GF-D8 (cell line): ENCODE measurements at places on chromosomes 16 and 17.

DNA sequence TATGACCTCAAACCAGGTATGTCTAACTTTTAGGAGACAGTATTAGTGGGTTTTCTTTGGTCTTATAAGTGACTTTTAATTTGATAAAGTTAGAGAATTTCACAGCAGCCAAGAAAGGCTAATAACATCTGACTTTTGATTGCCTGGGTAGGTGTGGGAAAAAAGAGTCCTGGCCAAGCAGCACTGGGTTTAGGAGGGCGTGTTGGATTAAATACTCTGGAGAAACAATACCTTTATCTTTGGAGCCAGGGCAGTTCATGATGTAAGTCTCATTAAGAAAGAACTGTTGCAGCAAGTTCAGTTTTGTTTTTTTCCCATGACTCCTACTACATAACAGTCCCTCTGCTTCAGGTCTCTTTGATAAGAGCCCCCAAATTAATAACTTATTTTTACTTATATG is 26.7 kb upstream of the MRC2 start:
- DNase-seq = no peak

- DNase-seq = no peak
These were observed 167.1 kb downstream of the HAPSTR1 start for GRCh38 chr16:9258423-9259051.

DNA sequence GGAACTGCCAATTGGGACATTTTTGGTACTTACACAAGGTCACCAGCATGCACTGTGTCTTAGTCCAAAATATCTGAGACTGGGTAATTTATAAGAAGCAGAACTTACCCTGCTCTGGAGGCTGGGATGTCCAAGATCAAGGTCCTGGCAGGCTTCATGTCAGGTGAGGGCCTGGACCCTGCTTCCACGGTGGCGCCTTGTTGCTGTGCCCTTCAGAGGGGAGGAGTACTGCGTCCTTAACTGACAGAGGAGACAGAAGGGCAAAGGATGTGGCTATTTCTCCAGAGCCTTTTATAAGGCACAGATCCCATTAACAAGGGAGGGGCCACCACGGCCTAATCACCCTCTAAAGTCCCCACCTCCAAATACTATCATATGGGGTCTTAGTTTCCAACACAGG is 178.9 kb downstream of the C16orf95 start:
- no peak for DNase-seq

DNA sequence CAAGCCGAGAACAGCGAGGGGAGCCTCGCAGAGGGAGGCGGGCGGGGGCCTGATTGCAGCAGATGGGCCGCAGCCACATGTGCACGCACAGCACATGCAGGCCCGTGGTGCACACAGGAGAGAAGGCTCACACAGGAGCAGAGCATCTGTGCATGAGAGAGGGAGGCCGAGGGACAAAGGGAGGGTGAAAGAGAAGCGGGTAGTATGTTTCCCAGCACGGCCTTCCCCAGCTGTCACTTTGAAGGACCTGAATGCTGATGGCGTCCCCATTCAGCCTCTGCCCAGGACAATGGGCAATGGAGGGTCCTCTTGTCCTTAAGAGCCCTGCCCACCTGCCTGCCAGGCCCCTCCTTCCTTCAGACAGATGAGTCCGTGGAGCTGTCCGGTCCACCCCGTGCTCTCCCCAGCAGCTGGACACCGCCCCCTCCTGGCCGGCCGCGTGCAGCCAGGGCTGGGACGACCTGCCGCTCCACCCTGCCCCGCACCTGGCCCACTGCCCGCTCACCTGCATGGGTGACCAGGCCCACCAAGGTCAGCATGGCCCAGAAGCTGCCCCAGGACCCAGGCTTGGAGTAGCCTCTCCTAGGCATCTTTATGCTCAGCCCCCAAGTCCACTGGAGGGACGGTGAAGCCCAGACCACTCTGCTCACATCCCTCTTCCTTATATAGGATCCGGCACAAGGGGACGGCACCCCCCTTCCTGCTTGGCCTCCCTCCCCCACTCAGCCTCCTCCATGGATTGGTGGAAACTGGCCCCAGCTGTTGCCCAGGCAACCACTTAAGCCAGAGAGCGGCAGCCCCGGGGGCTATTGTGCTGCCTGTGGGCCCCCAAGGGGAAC is at the start of gene BTBD17:
BTBD17 (minus strand) TSS at position 639 of the 839 bp plus-strand sequence; CDS start at position 590, 49 bp downstream.
- no peak for DNase-seq

DNA sequence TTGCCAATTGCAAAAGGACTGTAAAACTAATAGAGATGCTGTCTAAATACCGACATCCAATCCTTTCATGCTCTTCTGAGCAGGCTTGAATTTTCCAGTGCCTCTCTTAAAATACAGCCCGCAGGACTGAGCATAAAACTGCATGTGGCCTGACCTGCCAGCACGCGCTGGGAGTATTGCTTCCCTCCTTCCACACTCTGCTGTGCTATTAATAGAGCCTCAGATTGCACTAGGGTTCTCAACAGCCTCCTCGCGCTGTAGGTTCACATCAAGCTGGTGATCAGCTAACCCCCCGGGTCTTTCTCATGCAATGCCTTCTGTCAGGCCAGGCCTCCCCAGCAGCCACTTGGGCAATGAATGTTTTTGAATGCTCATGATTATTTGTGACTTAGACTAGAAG is 14.2 kb upstream of the MSI2 start:
- DNase-seq = no peak

DNA sequence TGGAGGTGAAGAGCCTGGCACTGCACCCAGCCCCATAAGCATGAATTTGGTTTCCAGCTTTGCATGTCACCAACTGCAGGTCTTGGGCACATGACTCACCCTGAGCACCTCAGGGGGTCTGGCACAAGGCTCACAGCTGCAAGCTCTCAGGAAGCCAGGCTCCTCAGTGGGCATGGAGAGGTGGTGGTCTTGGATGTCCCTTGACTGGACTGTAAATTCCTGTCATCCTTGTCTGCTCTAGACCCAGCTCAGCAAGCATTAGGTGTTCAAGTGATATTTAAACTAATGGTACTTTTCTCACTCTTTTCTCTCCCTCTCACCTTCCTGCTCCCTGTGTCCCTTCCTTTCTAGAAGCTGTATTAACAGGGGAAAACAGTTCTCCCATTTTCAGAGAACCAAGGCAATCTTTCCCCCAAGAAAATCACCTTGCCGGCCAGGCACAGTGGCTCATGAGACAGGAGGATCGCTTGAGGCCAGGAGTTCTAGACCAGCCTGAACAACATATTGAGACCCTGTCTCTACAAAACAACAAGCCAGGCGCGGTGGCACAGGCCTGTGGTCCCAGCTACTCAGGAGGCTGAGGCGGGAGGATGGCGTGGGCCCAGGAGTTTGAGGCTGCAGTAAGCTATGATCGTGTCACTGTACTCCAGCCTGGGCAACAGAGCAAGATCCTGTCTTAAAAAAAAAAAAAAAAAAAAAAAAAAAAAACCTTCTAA is 5.1 kb upstream of the KIFC3 start:
- no peak for DNase-seq

GRCh38 chr16:66344533-66345145 is 21.9 kb upstream of the CDH5 start:
- no peak for DNase-seq

DNA sequence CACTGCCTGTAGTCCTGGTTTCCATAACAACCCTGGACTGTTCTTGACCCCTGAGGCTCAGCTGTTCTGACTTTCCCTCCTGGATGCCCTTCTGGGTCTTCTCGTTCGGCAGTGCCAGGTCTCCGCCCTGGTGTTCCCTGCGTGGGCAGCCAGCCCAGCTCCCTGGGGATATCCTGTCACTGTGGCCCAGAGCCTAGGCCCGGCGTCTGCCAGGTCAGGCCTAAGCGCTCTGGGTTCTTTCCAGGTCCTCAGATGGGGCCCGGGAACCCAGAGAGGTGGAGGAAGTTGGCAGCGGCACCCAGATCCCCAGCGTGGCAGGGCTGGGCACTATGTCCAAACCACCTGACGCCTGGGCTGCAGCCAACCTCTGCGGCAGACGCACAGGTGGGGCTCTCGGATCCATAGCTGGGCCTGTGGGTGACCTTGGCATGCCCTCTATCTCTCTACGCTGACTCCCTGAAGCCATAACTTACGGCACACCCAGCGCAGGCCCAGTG is 12.5 kb upstream of the ATP2A3 start:
- DNase-seq = no peak

- DNase-seq = no peak
These were observed 6.0 kb upstream of the TBX21 start for GRCh38 chr17:47726796-47727703.

DNA sequence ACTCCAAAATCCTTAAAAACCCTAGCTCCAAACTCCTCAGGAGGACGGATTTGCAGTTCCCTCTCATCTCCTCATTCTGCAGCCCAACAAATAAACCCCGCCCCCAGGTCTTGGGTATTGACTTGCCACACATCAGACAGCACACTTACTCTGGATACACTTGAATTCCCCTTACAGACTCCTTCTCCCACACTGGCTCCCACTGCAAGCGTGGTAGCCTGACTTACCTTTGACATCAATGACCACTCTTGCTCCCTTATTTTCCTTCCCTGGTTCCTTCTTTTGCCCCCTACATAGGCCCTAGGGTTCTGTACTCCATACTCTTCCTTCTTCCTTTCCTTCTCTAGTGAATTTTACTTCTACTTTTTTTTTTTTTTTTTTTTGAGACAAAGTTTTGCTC is 7.5 kb downstream of the RFFL start:
- DNase-seq = no peak

GRCh38 chr16:84777435-84777834 is 42.4 kb upstream of the CRISPLD2 start:
- no peak for DNase-seq

DNA sequence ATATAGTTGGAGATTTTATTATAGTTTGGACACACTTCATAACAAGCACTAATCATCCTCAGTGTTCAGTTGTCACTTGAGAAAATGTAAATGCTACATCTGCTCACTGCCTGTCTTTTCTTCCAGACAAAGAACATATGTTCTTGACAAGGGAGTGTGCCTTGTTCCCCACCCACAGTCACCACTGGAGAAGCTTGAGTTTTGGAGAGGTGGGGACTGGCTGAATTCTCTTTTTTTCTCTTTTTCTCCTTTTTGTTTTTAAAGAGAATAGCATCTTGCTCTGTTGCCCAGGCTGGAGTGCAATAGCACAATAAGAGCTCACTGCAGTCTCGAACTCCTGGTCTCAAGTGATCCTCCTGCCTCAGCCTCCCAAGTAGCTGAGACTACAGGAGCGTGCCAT is 15.5 kb downstream of the RPRML start:
- DNase-seq = no peak

- no peak for DNase-seq
These were observed 23.3 kb downstream of the TEX14 start for GRCh38 chr17:58668598-58668935.

- no peak for DNase-seq
These were observed 102.8 kb downstream of the XYLT1 start for GRCh38 chr16:17367923-17368322.

DNA sequence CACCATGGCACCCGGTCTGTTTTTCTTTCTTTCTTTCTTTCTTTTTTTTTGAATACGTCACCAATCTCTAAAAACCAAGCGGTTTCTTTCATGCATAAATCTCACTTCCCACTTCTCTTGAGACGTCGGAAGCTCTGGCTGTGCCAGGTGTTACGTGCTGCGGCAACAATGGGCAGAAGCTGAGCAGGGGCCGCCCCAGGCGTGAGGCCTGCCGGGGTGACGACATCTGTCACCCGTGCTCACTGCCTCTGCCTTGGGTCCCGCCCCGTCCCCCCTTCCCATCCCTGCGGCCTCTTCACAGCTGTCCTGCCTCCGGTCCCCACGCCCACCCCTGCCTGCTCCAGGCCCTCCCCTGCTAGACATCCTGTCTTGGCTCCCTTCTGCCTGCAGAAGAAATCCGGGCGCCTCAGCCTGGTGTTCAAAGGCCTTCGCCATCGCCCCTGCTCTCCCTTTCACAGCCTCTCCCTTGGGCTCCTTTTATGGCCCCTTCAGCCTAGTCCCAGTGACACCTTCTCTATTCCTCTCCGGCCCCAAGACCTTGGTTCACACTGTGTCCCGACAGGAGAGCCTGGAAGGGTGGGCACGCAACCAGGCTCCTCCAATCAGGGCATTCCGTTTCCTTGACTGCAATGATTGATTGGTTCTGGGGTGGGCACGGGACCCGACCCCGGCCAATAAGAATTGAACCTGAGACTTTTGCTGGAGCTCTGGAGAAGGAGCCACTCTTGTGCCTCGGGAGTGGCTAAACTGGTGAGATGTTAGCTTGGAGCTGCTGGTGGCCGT is 4.8 kb downstream of the P2RX1 start:
- DNase-seq = no peak

DNA sequence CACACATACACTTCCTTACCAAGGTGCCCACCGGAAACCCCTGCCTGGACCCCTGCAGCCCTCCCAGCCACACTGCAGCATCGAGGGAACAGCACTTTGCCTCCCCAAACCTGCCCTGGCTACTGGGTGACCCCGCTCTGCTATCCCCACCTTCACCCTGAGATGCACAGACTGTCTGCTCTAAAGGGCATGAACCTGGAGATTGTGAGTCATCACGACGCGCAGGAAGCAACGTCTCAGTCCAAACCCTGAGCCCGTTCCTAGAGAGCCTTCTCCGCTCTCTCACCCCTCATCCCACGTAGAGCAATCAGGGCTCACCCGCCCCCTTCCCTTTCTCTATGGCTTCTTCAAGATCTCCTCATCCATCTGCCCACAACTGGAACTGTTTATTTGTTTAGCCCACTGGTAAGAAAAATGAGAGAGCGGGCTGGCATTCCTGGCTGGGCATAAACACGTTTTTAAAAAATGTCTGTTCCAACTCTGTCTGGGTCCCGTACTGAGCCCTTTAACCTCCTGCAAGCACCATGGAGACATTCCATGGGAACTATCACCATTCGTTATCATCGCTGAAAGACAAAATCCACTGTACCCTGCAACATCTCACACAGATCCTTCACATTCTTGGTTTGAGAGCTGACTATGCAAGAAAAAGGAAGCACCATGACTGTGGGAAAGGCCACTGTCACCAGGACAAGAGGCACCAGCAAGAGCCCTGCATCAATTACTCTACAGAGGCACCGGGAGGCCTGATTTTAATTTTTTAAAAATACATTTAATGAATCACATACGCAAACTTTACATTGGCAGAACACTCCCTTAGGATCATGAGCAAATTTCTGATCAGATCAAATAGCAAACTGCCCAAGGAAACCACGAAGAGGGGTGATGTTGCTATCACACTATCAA is 28.2 kb downstream of the ZFHX3 start:
- no peak for DNase-seq

- no peak for DNase-seq
These were observed 6.5 kb upstream of the COL1A1 start for GRCh38 chr17:50207792-50208567.

GRCh38 chr17:16363749-16364536 is 10.7 kb upstream of the CENPV start:
- no peak for DNase-seq

DNA sequence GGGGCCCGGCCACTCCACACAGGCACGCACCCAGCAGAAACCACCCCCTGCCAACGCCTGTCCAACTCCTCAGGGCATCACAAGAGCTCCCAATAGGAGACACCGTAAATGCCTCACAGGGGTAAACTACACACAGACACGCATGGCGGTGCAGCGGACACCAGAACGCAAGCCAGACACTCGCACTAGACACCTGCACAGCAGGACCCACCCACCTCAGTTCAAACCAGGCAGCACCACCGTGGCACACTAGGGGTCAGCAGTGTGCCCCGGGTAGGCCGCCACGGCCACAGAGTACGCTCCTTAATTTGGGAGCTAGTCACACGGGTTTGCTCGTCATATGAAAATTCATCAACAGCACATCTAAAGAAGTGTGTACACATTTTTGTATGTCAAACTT is 3.4 kb downstream of the SLC38A10 start:
- DNase-seq = peak; percentile 10
